DMS79 (cell line): ENCODE measurements at places on chromosomes 4 and X.

DNA sequence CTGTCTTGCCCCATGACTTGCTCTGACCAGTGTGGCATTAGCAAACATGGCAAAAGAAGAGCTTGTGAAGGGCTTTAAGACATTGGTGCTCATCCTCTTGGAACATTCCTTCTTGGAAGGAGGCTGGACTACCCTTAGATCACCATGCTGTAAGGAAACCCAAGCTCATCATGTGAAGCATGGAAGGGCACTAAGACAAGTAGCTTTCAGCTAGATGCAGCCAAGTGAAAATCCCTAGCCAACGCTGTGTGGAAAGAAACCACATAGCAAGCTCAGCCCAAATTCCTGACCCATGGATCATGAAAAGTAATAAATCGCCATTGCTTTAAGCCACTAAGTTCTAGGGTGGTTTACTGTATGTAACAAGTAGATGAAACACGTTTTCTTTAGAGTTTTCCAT lies 12.4 kb upstream of the PACRGL start:
- DNase-seq, result no peak

DNA sequence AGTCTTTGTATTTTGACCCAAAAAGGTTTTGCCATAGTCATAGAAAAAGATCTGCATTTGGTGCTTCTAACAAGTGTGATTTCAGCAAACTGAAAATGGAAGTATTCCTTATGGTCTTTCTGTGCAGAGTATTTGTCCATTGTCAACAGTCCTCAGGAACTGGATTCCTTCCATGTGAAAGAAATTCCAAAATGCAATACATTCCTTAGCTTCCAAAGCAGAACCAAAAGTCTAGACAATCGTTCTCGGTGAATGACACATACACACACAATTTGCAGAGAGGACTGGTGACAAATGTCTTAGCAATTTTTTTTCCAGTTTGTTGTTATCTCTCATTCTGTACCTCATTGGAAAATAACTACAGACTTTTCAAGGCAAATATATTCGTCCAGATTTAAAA lies 562.2 kb upstream of the SLIT2 start:
- DNase-seq, result no peak

GRCh38 chr4:89915937-89916336 lies 21.3 kb downstream of the MMRN1 start:
- peak; percentile 16 for DNase-seq

- no peak for DNase-seq
These were observed 8.0 kb downstream of the OFD1 start for GRCh38 chrX:13742397-13743176.

DNA sequence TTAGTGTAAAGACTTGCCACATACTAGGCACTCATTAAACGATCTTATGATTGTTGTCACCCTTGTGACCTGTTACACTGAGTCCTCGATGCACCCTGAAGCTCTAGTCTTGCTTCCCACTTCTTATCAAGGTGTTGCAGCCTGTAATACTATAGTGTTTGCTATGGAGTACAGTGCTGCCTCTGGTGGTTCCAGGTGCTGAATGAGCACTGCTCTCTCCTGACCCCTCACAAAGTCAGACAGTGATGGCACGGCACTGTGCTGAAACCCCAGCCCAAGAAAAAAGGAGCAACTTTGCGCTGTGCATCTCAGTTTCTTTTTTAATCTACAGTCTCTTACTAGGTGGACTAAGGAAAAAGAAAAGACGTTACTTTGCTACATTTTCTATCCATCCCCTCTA lies 106.3 kb downstream of the GC start:
- DNase-seq, result no peak

GRCh38 chr4:120673696-120674095 lies 248.8 kb downstream of the PRDM5 start:
- DNase-seq, result no peak

DNA sequence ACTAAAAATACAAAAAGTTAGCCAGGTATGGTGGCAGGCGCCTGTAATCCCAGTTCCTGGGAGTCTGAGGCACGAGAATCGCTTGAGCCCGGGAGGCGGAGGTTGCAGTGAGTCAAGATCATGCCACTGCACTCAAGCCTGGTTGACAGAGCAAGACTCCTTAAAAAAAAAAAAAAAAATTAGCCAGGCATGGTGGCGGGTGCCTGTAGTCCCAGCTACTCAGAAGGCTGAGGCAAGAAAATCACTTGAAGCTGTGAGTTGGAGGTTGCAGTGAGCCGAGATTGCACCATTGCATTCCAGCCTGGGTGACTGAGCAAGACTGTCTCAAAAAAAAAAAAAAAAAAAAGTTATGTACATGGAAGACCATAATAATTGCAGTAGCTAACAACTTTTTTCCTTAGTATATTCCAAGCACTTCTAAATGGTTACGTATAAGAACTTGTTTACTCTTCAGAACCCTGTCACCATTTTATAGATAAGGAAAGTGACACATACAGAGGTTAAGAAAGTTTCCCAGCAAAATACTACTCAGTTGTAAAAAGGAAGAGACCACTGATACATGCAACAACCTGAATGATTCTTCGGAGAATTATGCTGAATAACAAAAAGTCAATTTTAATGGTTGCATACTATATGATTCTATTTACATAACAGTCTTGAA lies 24.5 kb downstream of the RUFY3 start:
- DNase-seq, result no peak

- no peak for DNase-seq
These were observed 458.9 kb upstream of the TEX13C start for GRCh38 chrX:124860736-124861135.

DNA sequence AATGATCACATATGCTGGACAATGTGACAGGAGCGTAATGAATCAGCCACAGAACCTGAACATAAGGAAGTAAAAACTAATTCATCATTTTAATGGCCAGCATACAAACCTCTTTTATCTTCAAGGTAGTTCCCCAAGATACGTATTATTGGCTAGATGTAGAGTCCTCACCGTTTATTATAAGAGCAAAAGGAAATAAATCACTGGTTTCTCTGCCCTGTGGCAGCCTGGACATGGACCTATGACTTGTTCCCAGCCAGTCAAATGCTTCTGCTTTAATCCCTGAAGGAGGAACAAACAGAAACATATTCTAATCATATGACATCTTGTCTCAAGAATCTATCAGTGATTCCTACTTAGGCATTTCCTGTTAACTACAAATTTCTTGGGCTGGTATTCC lies 86.8 kb upstream of the FAM241A start:
- DNase-seq, result no peak

GRCh38 chr4:168162604-168163003 lies 70.3 kb downstream of the ANXA10 start:
- DNase-seq, result no peak

DNA sequence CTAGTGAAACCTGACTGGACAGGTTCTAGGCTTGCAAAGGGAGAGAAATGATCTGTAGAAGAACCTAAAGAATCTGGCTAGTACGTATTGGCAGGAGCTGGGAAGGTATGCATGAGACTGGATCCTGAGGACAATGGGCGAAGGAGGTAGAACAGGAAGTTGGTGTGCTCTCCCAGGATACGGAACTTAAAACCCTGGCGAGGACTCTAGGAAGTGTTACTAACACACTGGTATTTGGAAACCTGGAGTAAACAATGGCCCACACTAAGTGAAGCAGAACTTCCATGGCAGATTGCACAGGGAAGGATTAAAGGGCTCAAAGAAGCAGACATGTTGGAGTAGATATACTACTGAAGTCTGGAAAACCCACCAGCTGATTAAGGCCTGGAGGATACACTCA lies 9.1 kb downstream of the SYN1 start:
- DNase-seq, result no peak

GRCh38 chr4:85940151-85940550 lies 419.7 kb downstream of the MAPK10 start:
- DNase-seq, result no peak

GRCh38 chr4:105990933-105991332 lies 95.7 kb downstream of the NPNT start:
- no peak for DNase-seq

DNA sequence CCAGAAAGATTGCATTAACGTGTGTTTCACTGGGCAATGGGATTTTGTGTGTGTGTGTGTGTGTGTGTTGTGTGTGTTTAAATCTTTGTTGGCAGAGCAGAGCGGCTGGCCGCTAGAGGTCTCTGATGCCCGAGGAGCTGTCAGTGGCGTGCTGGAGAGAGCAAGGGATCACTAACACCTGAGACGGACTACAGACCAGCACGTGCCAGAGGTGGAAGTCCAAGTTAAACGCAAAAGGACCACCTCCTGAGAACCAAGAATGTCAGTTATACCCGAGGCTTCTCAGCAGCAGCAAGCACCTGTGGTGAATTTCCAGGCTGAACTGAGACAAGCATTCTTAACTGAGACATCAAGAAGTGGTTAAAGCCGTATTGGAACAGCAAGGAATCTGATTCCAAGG lies 9.0 kb upstream of the SLC25A14 start:
- DNase-seq, result peak; percentile 8

DNA sequence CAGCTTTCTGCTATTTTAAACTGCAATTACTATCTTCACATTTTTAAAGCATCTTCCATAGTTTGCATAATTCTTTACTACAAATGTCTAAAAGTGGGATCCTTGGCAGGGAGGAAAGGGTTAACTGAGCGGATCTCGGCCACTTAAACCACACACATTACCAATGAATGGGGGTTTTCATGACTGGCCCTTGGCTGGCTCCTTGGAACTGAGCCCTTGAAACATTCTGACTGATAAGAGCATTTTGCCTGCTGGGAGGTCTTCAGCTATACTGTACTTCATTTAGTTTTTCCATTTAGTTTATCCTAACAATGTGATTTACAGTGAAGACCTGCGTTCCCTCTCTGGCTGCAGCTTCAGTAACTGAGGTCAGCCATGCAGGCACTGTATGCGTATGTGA lies 31.7 kb upstream of the MFAP3L start:
- DNase-seq, result no peak

DNA sequence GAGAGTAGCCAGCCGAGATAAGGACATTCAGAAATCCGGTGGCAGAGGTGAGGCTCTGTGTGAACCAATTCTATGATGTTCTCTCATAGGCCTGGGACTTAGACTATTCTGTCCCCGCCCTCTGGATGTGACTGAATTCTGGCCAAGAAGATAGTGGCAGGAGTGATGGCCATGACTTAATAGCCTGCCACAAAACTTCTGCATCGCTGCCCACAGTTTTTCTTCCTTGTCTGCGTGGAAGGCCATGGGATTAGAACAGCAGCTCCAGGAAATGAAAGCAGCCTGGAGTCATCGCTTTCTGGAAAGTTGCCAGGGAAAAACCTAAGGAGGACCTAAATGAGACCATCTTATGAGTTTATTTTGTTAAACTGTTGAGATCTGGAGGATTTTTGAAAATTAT lies 134.7 kb downstream of the F11 start:
- DNase-seq, result no peak

DNA sequence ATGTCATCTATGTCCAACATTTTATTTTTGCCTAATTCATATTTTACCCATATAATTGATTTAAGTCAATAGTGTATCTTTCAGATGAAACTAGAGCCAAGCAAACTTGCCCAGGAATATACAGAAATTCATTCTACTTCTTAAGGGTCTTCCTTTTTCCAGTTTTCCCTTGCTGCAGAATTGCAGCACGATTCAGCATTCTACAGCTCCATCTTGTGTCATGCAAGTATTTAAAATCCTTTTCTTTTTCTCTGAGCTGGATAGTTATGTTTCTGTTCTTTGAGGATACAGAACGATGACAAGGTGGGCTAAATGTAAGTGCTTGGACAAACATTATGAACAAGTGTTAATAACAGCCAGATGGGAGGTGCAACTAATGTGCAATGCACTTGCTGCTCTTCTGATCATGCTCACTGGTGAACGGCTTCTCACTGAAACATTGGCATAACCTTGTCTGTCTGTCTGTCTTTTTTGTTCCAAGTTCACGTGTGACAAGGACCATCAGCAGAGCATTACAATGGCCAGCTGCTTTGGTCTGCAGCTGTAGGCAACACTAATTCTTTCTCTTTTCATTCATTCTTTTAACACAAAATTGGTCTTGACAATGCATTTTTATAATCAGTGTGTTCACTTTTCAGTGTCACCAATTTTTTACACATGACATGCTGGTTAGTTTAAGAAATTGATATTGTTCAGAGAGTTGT lies 1821.7 kb downstream of the ARAP2 start:
- DNase-seq, result no peak

DNA sequence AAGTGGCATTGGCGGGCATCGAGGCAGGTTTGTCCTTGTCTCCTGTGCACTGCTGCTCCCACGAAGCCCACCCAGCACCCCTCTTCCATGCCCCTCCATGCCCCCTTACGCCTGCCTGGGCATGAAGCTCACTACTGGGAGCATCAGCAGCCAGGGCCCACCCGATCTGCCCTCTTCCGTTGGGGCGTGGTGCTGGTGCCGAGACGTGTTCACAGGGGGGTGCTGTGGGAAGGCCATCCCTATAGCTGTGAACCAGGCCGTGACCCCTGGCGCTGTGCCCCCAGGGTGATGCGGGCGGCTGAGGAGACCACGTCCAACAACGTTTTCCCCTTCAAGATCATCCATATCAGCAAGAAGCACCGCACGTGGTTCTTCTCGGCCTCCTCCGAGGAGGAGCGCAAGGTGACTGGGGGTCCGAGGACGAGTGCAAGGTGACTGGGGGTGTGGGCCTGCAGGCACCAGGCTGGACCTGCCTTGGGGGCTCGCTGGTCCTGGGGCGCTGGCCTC lies 19.3 kb upstream of the ADD1 start:
- no peak for DNase-seq

DNA sequence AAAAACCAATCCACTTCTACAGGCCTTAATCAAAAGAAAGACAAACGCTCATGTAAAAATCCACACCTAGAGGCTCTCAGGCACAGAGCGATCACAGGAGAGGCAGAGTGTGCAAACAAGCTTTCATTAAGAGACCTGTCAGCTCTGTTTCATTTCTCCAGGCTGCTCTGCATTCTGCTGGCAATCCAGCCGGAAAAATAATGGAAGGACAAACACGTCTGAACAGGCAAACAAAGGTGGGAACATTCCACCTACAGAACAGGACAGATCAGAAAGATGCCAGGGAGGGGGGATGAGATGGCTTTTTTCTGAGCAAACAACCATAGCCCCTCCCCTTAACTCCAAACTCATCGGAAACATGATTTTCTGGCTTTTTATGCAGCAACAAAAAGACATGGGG lies 9.7 kb downstream of the SOD3 start:
- no peak for DNase-seq

- DNase-seq, result no peak
These were observed 225.7 kb downstream of the GRID2 start for GRCh38 chr4:92529510-92529909.

DNA sequence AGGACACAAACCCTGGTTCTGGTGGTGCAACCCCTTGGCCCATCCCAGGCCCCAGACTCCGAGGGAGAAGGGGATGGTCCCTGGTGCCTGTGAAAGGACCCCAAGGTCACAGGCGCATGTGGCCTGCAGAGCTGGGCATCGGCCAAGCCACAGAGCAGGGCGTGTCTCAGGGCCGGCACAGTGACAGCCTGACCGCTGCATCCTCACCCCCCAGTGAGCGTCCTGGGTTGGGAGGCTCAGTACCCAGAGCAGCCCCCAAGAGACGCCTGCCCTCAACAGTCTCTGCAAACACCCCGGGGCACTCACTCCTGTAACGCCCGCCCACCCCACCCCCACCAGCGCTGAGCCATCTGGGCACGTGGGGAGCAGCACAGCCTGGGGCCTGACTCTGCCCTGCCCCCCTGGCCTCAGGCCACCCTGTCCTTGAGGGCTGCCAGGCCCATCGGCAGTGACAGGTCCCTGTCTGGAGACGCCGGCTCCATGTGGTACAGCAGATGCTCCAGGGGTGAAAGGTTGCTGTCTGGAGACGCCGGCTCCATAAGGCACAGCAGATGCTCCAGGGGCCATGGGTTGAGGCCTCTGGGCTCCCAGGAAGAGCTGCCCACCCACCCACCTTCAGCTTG lies 24.5 kb upstream of the CPLX1 start:
- no peak for DNase-seq

- DNase-seq, result no peak
These were observed 25.4 kb downstream of the TMEM47 start for GRCh38 chrX:34631479-34632220.

- DNase-seq, result no peak
These were observed 160.2 kb upstream of the KLF3 start for GRCh38 chr4:38503689-38504395.
